ENCODE measurements at places on chromosomes 5 and 9.

GRCh38 chr9:99626426-99626825 is 195.3 kb upstream of the NR4A3 start:
- DNase-seq, result no peak

GRCh38 chr5:91118354-91118753 is 264.8 kb downstream of the ARRDC3 start:
- DNase-seq, result no peak

DNA sequence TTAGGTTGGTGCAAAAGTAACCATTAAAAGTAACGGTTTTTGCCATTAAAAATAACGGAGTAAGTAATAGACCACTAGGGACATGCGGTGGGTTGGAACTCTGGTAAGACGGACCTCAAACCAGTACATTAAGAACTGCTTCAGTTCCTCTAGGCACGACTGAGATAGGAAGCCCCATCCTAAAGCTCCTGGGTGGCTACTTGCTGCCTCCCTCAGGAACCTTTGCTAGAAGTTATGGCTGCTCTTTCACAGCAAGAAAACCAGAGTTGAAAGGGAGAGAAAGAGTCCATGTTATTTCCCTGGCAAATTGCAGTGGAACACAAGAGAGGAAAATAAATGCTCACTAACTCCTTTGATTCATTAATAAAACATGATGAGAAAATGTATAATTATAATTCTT is 47.6 kb downstream of the MCTP1 start:
- DNase-seq, result no peak

- no peak for DNase-seq
Measured at GRCh38 chr9:11319538-11319937, 706.7 kb upstream of the PTPRD start.

- peak; percentile 97 for DNase-seq
Measured at GRCh38 chr9:33415501-33416038, 13.2 kb upstream of the AQP7 start.

DNA sequence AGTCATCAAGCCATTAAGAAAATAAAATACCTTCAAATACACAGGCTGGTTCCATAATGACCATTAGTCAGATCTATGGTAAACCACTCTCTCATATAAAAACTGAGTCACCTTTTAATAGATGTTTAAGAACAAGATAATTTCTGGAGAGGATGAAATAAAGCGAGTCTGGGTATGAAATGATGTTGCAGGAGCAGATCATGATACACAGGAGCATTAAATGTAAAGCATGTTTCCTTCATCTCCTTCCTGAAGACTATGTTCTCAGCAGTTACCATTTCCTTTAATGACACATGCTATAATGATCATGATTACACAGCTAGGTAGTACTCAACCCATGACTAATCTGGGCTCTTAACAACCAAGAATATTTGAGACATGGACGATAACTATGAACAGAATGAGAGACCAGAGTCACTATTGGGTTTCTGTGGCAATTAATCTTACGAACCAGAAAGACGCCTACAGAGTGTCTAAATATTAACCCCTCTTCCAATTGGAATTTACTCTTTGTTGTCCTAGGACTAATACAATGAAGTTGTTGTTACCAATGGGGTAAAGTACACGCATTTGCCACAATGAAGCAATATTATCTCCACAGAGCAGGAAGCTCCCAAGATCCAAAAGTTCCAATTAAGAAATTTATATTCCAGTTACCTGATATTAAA is 105.6 kb downstream of the NR6A1 start:
- no peak for DNase-seq

DNA sequence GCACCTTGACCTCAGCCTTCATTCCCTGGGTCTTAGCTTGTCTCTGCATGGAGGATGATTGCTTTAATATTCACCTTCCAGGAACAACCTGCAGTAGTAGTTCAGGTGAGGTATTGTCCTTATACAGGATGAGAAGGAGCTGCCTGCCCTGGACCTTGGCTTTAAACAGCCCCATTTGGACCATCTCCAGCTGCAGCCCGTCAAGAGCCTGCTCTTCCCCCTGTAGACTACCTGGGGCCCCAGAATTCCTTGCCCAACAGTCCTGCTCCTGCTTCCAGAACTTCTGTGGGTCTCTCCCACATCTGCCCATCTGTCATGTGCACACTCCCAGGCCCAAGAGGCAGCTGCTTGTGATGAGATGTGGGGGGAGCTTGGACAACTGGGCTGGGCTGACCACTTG is 12.2 kb upstream of the OTP start:
- DNase-seq, result no peak

DNA sequence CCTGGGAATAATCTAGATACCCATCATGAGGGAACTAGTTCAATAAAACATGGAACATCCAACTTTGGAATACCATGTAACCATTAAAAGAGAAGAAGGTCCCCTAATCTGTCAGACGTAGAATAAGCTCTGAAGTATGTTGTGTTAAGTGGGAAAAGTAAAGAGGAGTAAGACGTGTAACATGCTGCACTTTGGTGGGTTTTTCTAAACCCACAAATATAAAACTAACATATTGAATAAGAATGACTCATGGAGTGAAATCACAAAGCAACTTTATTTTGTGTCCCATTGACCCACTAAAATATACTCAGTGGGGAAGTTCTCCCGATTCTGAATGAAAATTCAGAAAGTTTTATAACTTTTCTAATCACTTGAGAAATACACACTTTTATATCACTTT is 67.9 kb upstream of the PIK3R1 start:
- no peak for DNase-seq

DNA sequence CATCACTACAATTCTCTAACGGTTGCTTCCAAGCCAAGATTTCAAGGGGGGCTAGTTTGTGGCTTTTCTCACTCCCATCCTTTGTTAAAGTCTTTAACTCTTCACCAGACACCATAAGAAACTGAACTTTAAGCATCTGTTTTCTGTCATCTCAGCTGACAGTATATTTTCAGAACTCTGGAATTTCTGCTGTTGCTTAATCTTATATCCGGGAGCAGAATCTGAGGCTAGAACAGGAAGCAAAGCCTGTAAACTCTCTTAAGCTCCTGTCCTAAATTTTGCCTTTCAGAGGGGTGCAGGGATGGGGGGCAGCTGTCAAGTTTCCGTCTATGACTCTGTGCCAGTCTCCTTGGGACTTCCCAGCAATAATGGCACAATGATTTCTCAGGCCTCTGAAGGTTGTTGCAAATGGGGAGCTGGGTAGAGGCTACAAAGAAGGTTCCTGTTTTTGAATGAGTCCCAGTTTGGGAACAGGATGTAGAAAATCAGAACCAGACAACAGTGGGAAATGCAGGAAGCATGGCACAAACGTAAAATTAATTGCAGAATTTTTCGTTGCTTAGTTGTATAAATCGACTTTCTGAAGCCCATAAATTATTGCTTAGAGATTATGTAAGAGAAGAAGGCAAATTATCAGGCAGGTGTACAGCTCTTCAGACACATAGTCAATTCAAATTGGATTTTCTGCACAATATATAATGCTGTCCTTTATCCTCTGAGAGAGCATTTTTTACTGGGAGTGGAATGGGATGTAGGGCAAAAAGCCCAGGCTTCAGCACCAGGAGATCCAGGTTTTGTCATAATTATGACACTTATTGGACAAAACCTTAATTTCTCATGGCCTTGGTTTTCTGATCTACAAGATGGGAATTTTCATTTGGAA is 430.9 kb downstream of the DMAC1 start:
- DNase-seq, result no peak

DNA sequence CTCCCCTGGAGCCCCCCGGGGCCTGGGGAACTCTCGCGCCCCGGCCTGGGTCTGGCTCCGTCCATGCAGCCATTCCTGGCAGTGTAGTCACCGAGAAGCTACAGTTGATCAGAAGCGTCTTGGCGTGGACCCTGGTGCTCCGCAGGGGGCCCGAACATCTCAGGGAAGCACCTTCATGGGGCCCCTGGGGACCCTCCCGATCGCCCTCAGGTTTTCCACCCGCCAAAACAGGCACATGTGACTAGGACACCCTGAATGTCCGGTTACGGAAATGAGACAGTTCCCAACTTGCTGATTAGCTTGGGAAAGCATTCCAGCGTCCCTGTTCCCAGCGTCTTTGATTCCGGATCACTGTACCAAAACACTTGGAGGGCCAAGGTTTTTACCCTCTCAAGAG is 472 bp downstream of the FBXO4 start:
- DNase-seq, result peak; percentile 40

GRCh38 chr9:137156567-137157375 is 13.1 kb downstream of the LRRC26 start:
- DNase-seq, result peak; percentile 79

- DNase-seq, result no peak
Measured at GRCh38 chr5:171610686-171611085, 174.9 kb upstream of the SMIM23 start.

DNA sequence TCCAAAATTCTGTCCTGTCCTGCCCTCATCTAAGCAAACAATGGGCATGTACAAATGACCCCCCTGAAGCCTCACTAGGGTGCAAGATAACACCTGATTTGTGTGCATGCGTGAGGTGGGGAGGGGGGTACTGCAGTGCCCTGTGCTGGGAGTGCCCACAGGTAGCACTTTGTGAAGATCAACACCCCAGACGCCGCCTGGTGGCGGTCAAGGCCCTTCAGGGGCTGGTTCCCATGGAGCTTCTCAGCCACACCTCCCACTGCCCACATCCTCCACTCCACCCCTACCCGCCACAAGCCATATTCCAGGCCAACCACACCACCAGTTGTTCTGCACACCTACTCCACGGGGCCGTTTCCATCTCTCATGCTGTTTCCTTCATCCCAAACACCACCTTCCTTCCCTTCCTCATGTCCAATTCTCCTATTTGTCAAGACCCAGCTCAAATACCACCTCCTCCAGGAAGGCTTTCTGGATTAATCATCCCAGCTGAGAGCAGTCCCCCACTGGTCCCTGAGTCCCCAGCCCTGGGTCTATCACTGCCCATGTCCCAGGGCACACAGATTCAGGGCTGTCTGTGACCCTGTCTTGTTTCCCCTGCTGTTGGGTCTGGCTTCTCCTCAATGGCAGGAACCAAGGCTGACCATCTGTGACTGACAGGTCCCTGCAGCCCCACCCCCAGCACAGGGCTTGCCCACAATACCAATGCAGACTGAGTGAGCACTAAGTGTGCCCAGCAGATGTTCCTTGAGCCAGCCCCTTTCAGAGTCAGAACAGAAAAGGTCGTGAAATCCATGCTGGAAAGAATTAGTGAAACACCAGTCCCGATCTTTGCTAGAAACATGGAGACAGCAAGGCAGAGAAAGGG is 178.4 kb downstream of the PAX5 start:
- peak; percentile 67 for DNase-seq

DNA sequence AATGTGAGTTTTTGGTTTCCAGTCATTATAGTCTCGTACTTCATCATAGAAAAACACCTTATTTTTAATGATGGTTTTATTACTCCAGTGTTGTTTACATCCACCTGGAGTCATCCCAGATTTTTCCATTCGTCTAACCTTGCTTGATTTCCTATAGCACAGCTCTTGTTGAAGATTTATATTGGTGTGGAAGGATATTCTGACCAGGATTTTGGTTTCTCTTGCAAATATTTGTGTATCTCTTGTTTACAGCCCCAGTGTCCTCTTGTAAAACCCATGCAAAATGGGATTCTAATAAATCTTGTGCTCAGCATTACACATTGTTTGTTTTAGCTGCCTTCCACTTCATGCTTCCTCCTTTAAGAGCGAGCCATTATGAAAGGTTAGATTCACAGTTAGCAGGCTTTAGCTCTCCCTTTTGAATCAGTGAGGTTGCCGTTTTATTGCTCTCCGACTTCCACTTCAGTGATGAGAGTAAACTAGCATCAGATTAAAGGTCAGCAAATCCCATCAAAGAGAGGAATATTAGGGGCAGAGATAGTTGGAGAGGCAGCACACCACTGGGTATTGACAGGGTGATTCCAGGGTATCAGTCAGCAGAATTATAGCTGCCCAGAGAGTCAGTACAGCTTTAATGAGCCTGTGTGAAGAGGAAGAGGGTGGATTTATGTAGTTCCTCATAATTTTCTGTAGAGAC is 157.1 kb downstream of the PBX3 start:
- no peak for DNase-seq

- DNase-seq, result no peak
Measured at GRCh38 chr9:108269371-108269770, 586.4 kb downstream of the ACTL7B start.

DNA sequence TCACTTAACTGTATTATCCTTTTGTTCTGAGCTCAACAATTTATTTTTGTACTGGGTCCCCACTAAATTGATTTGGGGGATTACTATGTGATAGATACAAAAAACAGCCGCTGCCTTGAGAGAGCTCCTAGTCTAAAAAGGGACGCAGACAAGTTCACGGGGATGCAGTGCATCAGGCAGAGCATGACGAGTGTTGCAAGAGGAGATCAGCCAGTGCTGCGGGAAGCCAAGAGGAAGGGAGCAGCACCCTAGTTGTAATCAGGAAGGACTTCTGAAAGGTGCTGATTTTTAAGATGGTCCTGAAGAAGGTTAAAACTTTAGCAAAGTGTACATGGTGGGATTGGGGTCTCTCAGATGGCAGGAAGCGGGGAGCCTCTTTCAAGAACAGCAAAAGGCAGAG is 15.8 kb downstream of the GALNT10 start:
- no peak for DNase-seq

GRCh38 chr5:151949701-151950308 is 25.2 kb upstream of the GLRA1 start:
- DNase-seq, result no peak

DNA sequence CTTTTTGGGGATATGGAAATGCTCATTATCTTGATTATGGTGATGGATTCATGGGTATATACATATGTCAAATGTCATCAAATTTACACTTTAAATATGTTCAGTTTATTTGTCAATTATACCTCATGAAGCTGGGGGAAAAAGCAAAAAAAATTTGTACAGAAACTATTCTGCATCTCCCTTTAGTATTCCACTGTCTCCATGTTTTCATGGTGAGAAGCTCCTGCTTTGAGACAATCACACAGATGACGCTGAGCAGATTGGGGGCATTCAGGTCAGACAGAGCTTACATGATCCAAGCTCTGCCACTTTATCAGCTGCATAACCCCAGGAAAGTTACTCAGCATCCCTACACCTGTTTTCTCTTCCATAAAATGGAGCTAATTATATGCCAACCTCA is 101.5 kb downstream of the PLPPR1 start:
- no peak for DNase-seq

DNA sequence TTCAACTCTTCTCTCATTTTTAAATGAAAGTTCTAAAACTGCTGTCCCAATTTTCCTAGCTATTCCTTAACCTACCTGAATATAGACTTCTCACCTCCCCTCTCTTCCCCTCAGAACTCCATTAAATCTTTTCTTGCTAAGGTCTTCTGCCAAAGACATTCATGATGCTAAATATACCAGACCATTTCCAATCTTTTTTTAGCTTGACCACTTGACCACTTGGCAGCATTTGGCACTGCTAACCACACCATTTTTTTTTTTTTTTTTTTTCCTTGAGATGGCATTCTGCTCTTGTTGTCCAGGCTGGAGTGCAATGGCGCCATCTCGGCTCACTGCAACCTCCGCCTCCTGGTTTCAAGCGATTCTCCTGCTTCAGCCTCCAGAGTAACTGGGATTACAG is 3.6 kb upstream of the ZNF131 start:
- DNase-seq, result no peak

- DNase-seq, result no peak
Measured at GRCh38 chr9:108525186-108525585, 330.6 kb downstream of the ACTL7B start.
